Activated naive CD8-positive, alpha-beta T cell treated with anti-CD3 and anti-CD28 coated beads for 36 hours (primary cell): ENCODE measurements at places on chromosomes 12 and 14. TPM values are rescaled to one million over a fixed set of nuclear protein-coding genes. Genes with fewer than 3 reads are reported as not detected.

The ING4 gene
- total RNA-seq: 10.9 TPM

The LBHD2 gene
- not detected for total RNA-seq

The ACADS gene
- 13.4 TPM for total RNA-seq

The CHGA gene
- total RNA-seq: not detected

The MYH6 gene
- not detected for total RNA-seq

The MYRFL gene
- total RNA-seq: not detected

The ZFHX2 gene
- total RNA-seq: 1.1 TPM

The BLOC1S1 gene
- 88.4 TPM for total RNA-seq

The ADGRD1 gene
- not detected for total RNA-seq

The TCL1B gene
- not detected for total RNA-seq

The NKX2-1 gene
- not detected for total RNA-seq

The C1QL4 gene
- total RNA-seq: not detected

The SP1 gene
- 65.8 TPM for total RNA-seq

The MUCL1 gene
- not detected for total RNA-seq

The PIWIL1 gene
- total RNA-seq: not detected

The CACNA1C gene
- total RNA-seq: 0.14 TPM

The AKAP5 gene
- total RNA-seq: 1.4 TPM

The CAPS2 gene
- 2.4 TPM for total RNA-seq

The RPL10L gene
- total RNA-seq: not detected

The GLT8D2 gene
- not detected for total RNA-seq

The NFE2 gene
- total RNA-seq: not detected

The SIX4 gene
- 0.04 TPM for total RNA-seq

The PRPH gene
- total RNA-seq: not detected

The PPM1H gene
- not detected for total RNA-seq

The RFX4 gene
- total RNA-seq: not detected

The KLHL33 gene
- total RNA-seq: 0.68 TPM

The KRT85 gene
- total RNA-seq: not detected

The CMTM5 gene
- not detected for total RNA-seq

The FAM186B gene
- 0.41 TPM for total RNA-seq
